Left lung (tissue), 14 donors: ENCODE measurements at places on chromosomes 5 and 9. TPM values are rescaled to one million over a fixed set of nuclear protein-coding genes. Genes with fewer than 3 reads are reported as not detected.

- DNase-seq = no peak
These were observed 55.2 kb upstream of the ACTBL2 start for GRCh38 chr5:57537811-57538210.

- no peak for DNase-seq
These were observed 2.7 kb downstream of the ENHO start for GRCh38 chr9:34520096-34520495.

GRCh38 chr9:27352457-27353165 is 55.7 kb upstream of the EQTN start:
- peak; percentile 67 for DNase-seq

- DNase-seq = no peak
These were observed 154.9 kb downstream of the KCTD16 start for GRCh38 chr5:144325532-144325931.

DNA sequence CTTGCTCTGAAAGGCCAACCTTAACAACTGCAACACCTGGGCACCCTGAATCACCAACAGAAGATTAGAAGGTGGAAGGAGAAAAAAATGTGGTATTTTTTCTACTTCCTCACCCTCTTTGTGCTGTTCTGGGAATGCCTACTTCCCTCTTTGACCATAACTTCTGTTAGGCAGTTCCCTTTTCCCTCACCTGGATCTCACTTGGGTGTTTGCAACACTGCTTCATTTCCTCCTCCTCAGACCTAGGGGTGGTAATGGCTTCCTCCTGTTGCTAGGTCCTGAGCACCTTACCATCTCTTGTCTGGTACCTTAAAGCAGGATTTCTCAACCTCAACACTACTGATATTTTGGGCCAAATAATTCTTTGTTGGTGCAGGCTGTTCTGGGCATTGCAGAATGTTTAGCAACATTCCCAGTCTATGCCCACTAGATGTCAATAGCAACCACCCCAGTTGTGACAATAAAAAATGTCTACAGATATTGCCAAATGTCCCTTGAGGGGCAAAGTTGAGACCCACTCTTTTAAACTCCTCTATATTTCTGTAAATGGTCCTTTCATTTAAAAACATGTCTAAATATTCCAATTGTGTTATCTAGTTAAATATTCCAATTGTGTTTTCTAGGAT is 300.0 kb upstream of the VLDLR start:
- no peak for DNase-seq

DNA sequence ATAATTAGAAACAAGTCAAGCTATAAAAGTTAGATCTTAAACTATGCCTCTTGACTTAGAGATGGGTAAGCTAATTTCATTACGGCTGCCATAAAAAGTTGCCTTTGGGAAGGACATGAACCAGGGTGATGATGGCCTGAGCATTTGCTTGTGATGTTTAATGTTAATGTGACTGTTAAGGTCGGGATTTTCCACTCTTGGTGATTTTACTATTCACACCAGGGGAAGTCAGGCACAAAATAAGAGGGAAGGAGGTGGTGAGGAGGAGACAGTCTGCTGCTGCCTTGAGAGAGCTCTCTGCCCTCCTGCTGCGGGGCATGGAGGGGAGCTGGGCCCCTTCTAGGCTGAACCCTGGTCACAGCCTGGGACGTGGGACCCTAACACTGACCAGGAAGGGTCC is 34.4 kb downstream of the AHRR start:
- no peak for DNase-seq

- DNase-seq = no peak
These were observed at the start of gene MAMDC4 for GRCh38 chr9:136851941-136852663. Gene MAMDC4 (plus strand): TSS chr9:136852346. CDS start chr9:136852417, 71 bp downstream.

GRCh38 chr5:132704875-132705274 is 31.1 kb downstream of the IL4 start:
- no peak for DNase-seq

GRCh38 chr5:7745882-7746610 is 104.9 kb downstream of the CFAP90 start:
- DNase-seq = peak; percentile 76

- no peak for DNase-seq
These were observed 7.7 kb upstream of the GAS1 start for GRCh38 chr9:86955042-86955441.

GRCh38 chr5:93034621-93035590 is 546.1 kb downstream of the NR2F1-AS1 start:
- DNase-seq = no peak

- no peak for DNase-seq
These were observed 38.7 kb downstream of the NLN start for GRCh38 chr5:65760504-65761275.

- DNase-seq = no peak
These were observed 38.3 kb downstream of the SLC1A3 start for GRCh38 chr5:36644727-36645126.

GRCh38 chr5:54040804-54041203 is 269.6 kb downstream of the ARL15 start:
- no peak for DNase-seq

GRCh38 chr9:109118808-109119438 is 824 bp downstream of the TMEM245 start:
- DNase-seq = no peak

GRCh38 chr9:84136119-84136868 is 155.7 kb downstream of the RMI1 start:
- DNase-seq = no peak

GRCh38 chr9:6655036-6655435 is 9.5 kb upstream of the GLDC start:
- DNase-seq = no peak

DNA sequence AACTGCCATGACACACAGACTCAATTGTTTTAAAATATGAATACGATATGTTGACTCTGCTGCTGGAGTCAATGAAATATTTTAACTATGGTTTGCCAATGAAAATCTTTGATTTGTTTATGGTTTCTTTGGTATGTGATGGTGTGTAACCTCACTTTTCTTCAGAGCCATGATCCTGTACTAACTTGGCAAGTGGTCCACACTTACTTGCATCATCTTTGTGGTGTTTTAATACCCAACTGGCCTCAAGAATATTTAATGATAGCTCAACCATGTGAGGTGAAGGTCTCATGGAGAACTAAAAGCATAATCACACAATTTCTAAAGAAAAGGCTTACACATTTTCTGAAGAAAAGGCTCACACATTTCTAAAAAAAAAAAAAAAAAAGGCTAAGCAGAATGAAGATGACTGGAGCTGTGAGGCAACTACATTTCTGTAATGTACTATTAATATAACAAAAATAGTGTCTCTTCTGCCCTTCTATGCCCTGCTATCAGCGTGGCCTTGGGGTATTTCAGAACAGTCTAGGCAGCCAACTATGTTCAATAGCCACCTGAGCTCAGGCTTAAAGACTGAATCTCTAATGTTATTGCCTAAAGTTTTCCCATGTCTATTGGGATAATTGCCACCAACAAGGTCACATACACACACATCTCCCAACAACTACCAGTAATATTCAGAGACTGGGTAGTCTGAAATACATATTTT is 395.0 kb downstream of the MLLT3 start:
- DNase-seq = no peak

DNA sequence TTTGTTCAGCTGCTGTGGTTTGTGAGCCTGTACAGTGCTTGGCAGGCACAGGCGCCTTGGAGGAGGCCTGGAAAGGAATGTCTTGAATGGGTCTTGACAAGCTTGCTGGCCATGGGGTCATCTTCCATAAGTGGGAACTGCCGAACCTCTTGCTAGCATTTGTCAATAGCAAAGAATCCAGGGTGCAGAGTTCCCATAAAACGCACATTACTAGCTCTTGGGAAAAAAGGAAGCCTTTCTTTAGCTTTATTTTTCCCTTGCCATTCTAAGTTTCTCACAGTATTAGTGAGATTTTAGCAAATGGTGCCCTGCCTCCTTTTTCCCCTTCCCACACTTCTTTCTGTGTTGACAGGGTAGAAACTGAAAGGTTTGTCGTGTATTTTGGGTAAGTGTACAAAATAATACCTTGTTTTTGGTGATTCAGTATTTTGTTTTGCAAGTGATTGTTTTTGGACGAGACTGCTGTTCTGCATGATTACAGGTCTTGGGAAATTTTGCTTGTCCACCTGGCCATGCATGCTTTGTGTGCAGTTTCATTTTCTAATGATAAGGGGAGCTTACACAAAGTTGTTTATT is 82.0 kb downstream of the ADGRV1 start:
- no peak for DNase-seq

- DNase-seq = no peak
These were observed 42.8 kb downstream of the STK10 start for GRCh38 chr5:172144931-172145869.

- DNase-seq = no peak
These were observed 375.0 kb upstream of the RGMB start for GRCh38 chr5:98398465-98398864.

DNA sequence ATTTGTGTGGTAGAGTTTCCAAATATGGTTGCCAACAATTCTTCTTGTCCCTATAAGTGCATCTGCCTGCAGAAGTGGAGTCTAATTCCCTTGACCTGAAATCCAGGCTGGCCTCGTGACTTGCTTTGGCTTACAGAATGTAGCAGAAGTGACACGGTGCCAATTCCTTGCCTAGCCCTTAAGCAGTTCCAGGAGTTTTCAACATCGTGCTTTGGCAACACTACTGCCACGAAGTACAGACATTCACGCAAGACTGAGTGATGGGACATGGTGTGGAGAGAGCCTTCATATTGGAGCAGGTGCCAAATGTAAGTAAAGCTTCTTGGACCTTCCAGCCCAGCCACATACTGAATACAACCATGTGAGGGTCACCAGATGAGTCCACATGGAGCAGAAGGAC is 92.9 kb upstream of the NEK6 start:
- DNase-seq = no peak

DNA sequence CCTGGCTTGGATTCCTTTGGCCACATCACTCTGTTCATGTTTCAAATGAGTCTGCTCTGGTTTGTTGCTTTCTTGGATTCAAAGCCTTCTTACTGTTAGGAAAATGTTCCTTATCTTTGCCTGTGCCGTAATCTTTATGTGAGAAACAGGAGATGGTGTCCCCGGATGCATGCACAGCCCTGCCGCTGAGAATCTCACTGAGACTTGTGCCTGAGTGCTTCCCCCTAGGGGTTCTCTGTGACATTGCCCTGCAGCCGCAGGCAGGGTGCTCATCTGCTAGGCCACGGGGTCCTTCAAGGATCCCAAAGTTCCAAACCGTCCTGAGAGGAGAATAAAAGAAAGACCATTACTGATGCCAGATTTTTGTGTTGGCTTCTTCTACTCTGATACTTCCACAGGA is 81.4 kb upstream of the ANKRD55 start:
- DNase-seq = peak; percentile 77

DNA sequence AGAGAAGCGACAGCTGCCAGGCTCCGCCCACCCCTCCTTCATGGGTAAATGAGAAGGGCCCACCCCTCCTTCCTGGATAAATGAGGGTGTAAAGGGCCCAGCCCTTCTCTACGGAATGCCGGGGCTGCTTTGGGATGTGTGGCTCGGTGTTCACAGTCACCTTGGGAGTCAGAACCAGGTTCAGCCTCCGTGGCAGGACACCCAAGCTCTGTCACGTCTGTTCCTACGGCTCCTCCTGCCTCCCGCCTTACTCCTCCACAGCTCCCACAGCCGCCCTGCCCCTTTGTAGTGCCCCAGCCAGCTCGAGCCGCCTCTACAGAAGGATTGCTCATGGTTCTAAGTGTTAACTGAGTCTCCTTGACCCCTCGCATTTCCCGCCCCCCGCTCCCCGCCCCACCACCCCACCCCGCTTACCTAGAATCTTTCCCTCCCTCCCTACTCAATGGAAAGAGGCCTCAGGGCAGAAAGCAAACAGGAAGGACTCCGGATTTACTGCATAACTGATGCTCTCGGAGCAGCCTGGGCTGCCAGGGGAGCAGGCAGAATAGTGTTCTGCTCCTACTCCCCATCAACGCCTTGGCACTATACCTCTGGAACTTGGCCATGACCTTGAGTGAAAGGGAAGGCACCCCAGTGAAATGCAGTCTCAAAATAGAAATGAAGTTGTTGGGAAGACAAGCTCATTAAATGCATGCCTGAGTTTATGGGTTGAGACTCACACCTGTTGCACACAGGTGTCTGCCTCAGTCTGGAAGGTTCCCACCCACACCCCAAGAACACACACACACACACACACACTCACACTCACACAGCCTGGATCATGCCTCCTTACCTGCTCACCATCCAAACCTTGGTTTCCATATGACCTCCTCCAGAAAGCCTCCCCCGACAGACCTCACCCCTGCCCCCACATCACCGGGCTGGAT is 59.6 kb downstream of the NEURL1B start:
- DNase-seq = peak; percentile 77

DNA sequence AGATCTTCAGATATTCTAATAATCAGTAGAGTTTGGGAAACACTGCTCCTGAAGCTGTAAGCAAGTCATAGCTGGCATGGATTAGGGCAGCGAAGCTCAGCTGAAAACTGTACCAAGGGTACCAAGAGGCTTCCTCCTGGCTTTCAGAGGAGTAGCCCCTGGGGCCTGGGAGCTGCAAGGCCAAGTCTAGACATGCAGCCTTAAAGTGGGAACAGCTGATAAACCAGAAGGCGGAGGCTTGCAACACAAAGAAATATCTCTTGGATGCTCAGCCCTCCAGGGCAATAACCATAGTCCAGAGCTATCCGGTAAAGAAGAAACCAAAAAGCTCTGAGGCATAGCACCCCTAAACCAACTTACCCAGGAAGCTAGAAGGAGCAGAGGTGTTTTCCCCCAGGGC is 51.5 kb downstream of the MRPS30 start:
- no peak for DNase-seq

- DNase-seq = no peak
These were observed 265.8 kb upstream of the CLINT1 start for GRCh38 chr5:158124606-158125316.

GRCh38 chr5:1294835-1295649 is at the start of gene TERT:
Gene TERT (minus strand): TSS chr5:1295068. CDS start chr5:1294989, 79 bp downstream.
- peak; percentile 18 for DNase-seq

DNA sequence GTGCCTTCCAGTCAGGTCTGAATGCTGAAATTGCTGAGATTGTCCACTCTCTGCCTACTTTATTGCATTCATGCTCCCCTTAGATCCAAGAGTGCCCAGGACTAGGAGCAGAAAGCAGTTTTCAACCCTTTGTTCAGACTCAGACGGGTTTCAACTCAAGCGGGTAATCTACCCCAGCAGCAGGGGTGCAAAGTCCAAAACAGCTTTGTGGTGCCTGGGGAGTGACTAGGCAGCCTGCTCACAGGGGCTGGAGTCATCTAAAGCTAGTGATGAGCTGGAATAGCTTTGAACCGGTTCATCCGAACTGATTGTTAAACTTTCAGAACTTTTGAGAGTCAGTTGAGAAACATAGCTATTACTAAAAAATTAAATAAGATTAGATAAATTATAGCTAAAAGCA is 71.0 kb upstream of the IQGAP2 start:
- no peak for DNase-seq

GRCh38 chr5:159533197-159533596 is 202.9 kb upstream of the IL12B start:
- no peak for DNase-seq

LRRC19 gene
- polyA plus RNA-seq = 0.33 TPM

NR2F1-AS1 gene
- 44.1 TPM for polyA plus RNA-seq

SPATA31D4 gene
- not detected for polyA plus RNA-seq

PALM2AKAP2 gene
- polyA plus RNA-seq = 29.1 TPM

TCF7 gene
- polyA plus RNA-seq = 17.3 TPM

SARDH gene
- polyA plus RNA-seq = 10.1 TPM

NRARP gene
- 10.1 TPM for polyA plus RNA-seq

FOXD4 gene
- 0.13 TPM for polyA plus RNA-seq

ORM2 gene
- polyA plus RNA-seq = 0.46 TPM

TRIM36 gene
- 1.2 TPM for polyA plus RNA-seq

GPR21 gene
- polyA plus RNA-seq = not detected
